ENCODE measurements at places on chromosomes 7 and 10. TPM values are rescaled to one million over a fixed set of nuclear protein-coding genes. Genes with fewer than 3 reads are reported as not detected.

Gene CYP2C8
- total RNA-seq = 0.24 TPM

Gene ST7
- total RNA-seq = 10.0 TPM

Gene C10orf143
- 4.5 TPM for total RNA-seq

Gene CTAGE15
- not detected for total RNA-seq

Gene CAMK2B
- 1.6 TPM for total RNA-seq

Gene SFTPA1
- 3.5 TPM for total RNA-seq

Gene HOXA10
- 0.10 TPM for total RNA-seq

Gene GBX1
- total RNA-seq = not detected

Gene PCLO
- 0.10 TPM for total RNA-seq

Gene ZNF316
- 32.6 TPM for total RNA-seq

Gene ZNF783
- 24.0 TPM for total RNA-seq
